Activated T-cell treated with anti-CD3 and anti-CD28 coated beads for 4 hours (primary cell): ENCODE measurements at places on chromosomes 7 and 10.

DNA sequence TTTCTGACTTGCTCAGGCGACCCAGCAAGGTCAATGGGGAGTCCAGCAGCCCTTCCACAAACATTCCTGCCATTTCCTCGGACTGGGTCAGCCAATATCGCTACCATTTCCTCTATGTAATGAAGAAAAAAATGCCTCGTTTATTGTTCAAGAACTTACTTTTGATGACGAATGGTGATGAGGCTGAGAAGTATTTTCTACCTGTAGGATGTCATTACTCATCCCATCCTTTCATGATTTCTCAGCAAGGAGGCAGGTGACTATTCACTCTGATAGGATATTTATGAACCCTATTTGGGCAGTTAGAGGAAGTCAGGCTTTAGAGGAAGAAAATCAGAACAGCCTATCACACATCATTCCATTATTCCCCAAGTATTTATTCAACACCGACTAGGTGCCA is 178.6 kb downstream of the FANK1 start:
- no peak for DNase-seq

DNA sequence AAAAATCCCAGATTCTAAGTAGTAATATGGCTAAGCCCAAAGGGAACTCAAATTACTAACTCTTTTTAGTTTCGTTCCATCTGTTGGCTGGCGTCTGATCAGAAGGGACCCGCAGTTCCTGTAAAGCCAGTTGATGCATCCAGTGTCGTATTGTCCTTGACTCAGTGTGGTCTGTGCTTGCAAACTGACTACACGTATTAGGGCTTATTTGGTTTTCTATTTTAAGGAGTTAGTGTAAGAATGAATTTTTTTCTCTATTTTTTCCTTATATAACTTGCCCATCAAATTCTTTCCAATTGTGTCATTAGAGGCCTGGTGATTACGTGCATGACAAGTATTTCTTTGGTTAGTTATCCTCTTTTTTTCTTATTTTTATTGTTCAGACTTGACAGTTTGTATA is 9.7 kb downstream of the ABCA13 start:
- no peak for DNase-seq

- no peak for DNase-seq
Observed at GRCh38 chr10:131911451-131911850, 10.6 kb downstream of the PPP2R2D start.

GRCh38 chr10:122699796-122700455 is at the start of gene C10orf120:
C10orf120 (minus strand) TSS chr10:122699846; CDS start chr10:122699790, 56 bp downstream.
- no peak for DNase-seq

- no peak for DNase-seq
Observed at GRCh38 chr10:20931156-20931795, 34.2 kb upstream of the NEBL start.

- no peak for DNase-seq
Observed at GRCh38 chr10:35533565-35533964, 71.6 kb upstream of the GJD4 start.

DNA sequence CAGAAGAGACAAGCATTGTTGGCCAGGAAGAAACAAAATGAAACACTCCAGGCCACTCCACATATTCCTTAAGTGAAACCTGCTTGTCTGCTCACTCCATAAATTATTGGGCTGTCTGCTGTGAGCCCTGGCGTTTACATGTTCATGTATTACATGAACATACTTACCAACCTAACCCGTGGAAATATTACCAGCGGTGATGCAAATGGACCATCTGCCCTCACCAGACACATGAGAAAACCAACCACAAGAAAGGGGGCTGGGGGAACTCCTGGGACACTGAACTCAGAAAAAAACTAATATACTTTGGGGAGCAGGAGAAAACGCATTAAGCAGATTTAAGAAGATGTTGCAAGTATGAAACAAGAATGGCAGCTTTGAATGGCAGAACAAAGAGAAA is 731.2 kb upstream of the IGFBP3 start:
- DNase-seq, result no peak

DNA sequence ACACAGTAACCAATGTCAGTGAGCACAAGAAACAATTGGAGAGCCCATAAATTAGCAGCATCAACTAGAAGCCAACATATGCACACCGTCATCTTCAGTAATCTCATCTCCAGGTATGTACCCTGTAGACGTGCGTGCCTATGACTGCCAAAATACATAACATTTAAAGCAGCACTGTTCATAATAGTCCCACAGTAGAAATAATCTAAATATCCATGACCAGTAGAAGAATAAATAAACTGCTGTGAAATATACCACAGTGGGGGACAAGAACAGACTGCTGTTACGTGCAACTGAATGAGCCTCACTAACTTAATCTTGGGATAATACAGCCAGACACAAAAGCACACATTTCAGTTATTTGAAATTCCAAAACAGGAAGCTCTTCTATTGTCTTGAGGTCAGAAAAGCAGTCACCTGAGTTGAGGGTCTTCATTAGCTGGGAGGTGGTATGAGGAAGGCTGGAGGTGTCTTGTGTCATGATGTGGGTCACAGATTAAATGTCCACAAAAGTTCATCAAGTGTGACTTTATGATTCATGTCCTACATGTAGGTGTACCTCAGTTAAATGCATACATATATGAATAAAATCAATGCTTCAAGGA is 454.2 kb upstream of the AKR1E2 start:
- no peak for DNase-seq

- no peak for DNase-seq
Observed at GRCh38 chr7:148625342-148625741, 34.8 kb downstream of the C7orf33 start.

DNA sequence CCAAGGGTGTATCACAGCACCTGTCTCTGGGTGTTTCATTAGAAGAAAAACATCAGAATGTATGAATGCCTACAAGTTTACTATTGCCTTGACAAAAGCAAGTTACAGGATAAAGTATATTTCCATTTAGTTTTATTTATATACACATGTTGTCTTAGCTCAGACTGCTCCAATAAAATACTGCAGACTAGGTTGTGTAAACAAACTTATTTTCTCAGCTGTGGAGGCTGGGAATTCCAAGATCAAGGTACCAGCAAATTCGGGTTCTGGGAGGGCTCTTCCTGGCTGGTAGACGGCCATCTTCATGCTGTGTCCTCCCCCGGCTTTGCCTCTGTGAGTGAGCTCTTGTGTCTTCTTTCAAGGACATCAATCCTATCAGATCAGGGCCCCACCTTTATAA is 77.1 kb upstream of the UNC5B start:
- DNase-seq, result no peak

GRCh38 chr7:11681461-11681860 is 150.5 kb downstream of the THSD7A start:
- DNase-seq, result no peak

DNA sequence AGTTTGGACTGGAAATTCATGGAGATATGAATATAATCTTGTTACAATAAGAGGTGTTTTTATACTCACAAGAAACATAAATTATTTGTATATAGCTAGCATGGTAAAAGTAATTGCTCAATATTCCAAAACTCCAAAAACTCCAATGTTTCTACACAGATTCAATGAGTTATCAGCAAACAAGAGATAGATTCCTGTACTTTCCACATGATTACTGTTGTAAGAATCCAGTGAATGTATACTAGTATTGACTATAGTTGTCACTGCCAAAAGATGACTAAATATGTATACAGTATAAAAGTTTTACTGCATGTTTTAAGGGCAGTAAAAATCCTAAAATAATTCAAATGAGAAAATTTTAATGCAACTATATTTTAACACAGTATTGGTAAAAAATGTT is 10.7 kb downstream of the ATOH7 start:
- no peak for DNase-seq

GRCh38 chr7:38506756-38507155 is 124.4 kb downstream of the AMPH start:
- no peak for DNase-seq

DNA sequence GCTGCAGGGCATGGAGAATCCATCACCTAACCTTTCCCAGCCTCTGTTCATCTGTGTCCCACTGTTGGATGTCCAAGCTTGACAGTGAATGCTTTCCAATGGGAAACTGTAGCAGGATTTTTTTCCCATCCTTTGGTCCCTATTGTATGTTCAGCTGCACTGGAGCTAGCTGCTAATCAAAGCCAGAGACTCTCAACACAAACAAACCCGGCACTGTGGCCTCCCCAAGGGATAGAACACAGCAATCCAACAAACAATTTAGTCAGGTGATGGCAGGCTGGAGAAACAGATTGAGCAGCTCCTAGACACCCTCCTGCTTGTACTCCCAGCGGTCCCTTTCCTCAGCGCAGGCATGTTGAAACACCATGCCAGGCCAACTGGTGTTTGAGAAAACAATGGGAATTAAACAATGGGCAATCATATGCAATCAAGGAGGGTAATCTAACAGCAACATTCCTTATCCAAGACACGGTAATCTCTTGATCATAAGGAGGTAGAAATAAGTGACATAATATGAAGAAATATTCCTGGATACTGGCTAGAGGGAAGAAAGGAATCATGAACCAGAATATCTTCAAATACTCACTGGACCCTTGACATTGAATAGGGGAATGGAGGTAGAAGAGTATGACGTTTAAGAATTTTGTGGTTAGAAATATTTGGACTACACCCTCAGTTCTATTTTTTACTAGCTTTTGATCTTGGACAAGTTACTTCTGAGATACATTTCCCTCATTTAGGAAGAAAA is 15.0 kb downstream of the PTN start:
- DNase-seq, result no peak

DNA sequence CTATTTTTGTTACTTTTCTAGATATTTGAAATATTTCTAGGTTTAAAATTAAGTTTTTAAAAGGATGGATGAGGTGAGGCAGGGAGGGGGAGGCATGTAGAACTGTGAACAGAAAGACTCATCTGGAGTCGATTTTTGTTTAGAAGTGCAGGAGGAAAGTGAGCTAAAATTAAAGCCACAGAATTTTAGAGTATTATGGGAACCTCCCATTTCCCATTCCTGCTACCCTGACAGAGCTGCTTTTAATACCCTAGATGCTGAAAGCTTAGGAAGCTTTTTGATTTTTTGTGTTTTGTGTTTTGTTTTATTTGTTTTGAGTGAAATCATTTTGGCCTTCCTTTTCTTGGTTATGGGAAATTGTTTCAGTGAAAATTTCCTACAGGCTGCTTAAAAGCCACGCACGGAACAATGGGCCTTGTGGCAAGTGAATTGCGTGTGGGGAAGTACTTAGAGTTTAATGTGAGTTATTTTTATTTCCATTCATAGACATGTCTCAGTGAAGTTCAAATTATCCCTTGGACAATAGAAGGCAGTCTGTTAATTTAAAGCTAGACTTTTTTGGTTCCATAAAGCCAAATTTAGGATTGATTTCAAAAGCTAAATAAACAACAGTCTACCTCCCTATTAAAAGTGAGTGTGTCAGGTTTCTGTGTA is 102.0 kb upstream of the HDAC9 start:
- DNase-seq, result no peak

- DNase-seq, result no peak
Observed at GRCh38 chr7:98171449-98171848, 39.8 kb upstream of the BHLHA15 start.

GRCh38 chr10:61463035-61463909 is 10.1 kb upstream of the TMEM26 start:
- DNase-seq, result no peak

DNA sequence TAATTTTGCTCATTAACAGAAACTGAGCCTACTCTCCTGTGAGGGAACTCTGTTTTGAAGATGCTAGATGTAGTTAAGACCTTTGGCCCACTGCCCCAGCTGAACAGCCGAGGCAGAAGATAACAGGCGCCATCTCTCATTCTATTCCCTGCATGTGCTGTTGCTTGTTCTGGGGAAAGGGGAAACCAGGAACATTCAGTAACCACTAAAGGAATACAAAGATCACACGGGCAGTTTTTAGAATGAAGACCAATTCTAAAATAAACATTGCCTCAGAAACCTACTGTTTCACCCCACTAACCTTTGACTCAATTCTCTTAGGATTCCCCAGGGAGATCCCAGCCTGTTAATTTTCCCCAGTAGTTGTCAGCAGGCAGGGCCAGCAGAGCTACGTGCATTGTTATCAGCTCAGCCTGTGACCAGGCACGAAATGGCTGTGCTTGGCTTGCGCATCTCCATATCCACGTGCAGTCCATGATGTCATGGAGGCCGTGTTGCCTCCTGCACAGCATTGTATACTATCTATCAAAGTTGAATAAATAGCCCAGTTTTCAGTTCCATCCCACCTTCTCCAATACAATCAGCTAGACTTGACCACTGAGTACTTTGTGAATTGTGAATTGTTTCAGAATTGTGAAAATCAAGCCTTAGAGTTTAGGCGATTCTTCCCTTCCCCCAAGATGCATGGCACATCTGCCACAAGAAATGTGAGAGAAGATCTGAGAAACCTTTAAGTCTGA is 36.0 kb downstream of the ANK3 start:
- DNase-seq, result no peak

GRCh38 chr7:142885311-142886230 is at the start of gene TRPV6:
TRPV6 (minus strand) TSS chr7:142885745.
- DNase-seq, result no peak

DNA sequence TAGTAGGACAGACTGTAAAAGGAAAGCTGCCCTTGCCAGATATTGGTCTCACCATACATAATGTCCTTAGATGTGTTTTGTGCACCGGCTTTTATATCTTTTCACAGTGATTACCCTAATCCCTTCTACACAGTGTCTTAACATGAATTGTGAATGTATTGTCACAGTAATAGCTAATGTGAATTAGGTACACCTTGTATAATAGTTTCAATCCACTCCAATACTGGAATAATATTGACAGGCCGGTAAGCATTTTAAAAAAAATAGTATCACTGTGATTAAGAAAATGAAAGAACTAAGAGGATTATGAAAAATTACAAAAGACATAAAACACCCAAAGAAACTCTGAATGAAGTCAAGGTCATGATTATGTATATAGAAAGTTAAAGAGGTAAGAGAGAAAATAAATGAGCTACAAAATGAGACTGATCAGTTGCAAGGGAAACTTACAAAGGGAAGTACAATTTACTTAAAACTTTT is 420.9 kb downstream of the PLXDC2 start:
- no peak for DNase-seq

DNA sequence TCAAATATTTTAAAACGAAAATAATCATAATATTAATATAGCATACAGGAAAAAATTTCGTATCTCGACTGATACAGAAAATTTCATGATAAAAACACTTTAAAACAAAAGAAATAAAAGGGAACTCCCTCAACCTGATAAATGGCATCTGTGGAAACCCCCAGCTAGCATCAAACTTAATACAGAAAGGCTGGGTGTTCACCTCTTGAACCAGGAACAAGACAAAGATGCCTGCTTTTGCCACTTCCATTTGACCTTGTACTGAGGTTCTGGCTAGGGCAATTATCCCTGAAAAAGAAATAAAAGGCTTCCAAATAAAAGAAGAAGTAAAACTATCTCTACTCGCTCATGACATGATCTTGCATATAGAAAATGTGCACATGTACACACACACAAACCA is 2.5 kb upstream of the ALOX5 start:
- no peak for DNase-seq
